ENCODE measurements at places on chromosomes 7 and 10.

DNA sequence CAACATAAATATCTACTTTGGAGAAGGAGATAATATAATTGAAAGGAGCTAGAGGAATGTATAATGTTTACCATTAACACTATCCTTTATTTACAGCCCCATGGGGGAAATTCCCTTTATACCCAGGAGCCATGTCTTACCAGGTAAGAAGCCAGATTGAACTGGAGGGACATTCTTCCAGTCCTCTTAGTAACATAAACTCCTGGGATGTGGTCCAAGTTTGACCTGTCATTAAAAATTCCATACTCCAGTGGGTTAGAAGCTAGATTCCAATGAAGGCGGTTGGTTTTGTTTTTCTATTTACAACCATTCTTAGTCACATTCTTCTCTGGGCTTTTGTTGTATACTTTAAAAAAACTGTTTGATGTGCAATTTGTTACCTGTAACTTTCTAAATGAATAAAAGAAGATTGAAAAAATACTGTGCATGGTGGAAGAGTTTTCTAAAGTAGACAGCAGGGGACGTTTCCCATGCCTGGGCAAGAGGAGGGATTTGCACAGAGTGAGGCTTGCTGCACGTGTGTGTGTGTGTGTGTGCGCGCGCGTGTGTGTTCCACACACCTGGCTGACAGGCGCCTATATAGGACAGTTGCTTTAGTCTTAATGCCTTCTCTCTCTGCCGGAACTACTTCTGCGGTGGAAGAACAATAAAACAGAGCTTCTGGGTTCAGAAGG, 2.0 kb downstream of the PLCE1 start:
- no peak for DNase-seq

GRCh38 chr10:125976960-125977605, 80.7 kb downstream of the FANK1 start:
- DNase-seq = no peak

DNA sequence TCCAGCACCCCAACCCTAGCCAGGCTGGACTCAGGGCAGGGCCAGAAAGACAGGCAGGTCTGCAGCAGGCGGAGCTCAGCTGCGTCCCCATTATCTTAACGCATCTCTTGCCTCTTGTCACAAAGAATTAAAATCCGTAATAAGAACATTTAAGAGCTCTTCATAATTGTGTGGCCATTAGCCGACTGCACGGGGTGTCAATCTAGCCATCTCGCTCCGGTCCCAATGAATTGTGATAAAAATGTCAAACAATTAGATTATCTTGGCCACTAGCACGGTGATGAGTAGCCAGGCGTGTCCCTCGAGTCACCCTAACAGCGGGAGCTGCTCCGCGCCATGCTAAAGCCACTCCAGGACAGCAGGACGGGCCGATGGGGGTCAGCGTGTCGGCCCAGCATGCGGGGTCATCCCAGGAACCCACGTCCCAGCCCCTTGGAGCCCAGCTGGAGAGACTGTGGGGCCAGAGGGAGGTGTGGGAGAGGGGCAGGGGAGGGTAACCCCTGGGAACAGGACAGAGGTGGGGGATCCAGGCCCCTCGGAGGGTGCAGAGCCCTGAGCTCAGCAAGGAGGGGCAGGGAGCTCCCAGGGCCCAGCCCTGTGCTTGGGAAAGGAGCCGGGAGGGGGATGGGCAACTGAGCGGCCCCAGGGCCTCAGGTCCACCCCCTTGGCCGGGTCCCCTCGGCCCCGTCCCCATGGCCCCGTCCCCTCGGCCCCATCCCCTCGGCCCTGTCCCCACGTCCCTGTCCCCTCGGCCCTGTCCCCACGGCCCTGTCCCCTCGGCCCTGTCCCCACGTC, 17.7 kb upstream of the NKX6-2 start:
- DNase-seq = no peak

GRCh38 chr10:97842656-97843280, 6.9 kb upstream of the GOLGA7B start:
- no peak for DNase-seq

DNA sequence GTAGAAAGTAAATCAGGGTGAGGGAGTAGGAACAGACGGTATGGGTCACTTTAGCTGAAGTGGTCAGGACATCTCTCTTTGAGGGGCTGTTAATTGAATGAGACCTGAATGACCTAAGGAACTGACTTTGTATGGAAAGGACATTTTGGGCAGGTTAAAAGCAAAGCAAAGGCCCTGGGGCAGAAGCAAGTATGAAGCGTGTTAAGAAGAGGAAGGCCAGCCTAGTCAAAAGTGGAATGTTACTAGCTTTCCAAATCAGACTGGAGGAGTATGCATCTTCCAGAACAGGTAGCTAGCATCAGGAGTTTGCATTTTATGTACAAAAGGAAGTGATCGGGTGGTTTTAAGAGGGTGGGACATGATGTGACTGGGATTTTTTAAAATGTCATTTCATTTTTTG, 70.9 kb upstream of the PCGF5 start:
- no peak for DNase-seq

DNA sequence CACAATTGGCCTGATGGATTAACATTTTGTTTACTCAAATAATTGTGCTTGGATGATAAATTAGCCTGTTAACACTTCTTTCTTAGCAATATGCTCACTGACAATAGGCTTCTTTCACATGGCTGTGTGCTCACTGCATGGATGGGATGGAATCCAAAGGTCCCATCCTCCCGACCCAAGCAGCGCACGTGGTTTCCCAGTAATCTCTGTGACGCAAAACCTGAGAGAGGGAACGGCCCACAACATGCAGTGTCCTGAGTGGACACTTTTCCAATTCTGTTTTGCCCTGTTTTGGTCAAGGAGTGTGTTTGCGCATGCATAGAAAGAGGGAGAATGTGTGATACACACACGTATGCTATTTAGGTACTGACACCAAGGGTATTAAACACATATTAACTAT, 42.1 kb upstream of the RASGEF1A start:
- no peak for DNase-seq

DNA sequence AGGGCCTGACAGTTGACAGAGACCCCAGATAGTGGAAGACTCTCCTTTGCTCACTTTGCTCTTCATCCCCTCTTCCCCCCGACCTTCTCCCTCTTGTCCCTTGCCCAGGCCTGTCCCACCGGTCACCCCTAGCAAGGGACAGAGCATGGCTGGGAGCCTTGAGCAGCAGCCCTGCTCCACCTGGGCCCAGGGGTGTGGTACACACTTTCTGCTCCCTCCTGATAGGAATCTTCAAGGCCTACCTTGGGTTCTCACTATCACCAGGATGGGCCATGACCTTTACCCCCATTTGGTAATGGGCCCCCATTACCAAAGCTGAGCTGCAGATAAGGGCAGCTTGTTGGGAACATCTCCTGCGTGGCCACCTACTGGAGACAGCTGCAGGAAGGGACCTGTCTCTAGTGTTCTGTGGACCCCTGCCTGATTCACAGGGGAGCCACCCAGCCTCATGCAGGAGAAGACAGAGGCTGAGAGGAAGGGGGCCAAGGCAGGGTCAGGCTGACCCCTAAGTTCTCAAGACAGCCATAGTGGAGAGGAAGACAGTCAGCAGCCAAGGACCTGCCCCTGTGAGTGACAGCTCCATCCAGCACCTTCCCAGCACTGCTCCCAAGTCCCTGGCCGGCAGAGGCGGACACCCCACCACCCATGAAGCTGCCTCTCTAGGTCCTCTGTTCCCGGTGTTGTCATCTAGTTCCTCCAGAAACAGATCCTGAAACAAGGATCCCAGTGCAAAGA, 913 bp upstream of the NPC1L1 start:
- no peak for DNase-seq

DNA sequence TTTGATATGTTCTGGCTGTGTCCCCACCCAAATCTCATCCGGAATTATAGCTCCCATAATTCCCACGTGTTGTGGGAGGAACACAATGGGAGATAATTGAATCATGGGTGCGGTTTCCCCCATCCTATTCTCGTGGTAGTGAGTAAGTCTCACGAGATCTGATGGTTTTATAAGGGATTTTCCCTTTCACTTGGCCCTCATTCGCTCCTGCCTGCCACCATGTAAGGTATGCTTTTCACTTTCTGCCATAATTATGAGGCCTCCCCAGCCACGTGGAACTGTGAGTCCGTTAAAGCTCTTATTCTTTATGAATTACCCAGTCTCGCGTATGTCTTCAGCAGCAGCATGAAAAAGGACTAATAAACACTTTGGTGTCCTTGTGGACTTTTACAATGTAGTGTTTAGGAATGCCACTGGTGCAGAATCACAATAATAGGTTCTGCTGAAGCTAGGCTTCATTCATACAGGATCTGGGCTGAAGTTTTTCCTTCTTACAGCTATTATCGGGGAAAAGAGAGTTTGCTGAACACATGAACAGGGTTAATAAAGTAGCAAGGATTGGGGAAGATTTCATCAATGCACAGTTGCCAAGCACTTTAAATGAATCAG, 74.3 kb downstream of the CPED1 start:
- DNase-seq = no peak

- no peak for DNase-seq
Observed at GRCh38 chr10:98212196-98212595, 55.8 kb downstream of the LOXL4 start.

GRCh38 chr10:30827531-30828120, 198.1 kb upstream of the LYZL2 start:
- DNase-seq = no peak

DNA sequence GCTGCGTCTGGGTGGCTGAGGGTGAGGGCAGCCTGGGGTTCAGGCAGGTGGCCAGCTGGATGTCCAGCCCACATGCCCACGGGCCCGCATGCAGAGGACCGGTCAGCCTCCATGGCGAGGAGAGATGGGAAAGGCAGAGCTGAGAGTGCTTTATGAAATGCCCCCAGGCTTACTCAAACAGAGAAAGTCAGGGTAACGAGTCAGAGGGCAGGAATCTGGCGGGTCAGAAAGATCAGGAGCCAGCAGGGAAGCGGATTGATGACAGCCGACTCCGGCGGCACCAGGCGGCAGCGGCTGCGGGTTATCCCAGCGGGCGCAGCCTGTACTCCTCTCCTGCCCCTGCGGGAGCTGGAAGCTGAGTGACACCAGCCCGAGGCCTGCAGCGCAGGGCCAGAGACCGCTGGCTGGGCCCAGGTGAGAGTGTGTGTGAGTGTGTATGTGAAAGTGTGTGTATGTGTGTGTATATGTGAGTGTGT, 13.4 kb downstream of the SLC13A4 start:
- DNase-seq = no peak

- no peak for DNase-seq
Observed at GRCh38 chr10:131920693-131921092, 19.9 kb downstream of the PPP2R2D start.
